ENCODE measurements at places on chromosomes 2 and 18. TPM values are rescaled to one million over a fixed set of nuclear protein-coding genes. Genes with fewer than 3 reads are reported as not detected.

DNA sequence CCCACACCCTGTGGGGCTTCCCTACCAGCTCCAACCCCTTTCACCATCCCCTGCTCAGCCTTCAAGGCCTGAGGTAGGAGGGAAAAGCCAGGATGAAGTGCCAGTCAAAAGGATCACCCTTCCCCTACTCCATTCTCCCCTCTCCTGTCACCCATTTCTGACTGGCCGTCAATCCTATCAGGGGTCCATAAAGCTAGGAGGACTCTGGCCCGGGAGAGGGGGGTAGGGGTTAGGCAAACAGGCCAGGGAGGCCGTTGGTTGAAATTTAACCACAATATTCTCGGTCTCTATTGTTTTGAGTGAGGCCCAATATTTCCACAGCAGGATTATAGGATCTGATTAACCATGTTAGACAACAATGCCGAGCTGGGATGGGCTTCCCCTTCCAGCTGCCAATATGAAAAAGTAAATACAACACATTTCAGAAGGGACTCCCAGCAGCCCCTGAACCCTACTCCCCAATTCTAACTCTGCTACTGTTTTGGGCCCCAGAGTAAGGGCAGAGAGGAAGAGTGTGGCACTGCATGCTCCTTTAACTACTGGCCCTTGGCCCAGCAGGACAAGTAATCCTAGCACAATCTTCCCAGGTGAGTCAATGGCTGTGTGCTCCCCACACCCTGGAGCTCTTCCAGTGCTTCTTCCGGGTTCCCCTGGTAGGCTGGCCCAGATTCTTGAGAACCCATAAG is 10.6 kb upstream of the IHH start:
- DNase-seq: no peak

- peak; percentile 9 for DNase-seq
These were observed 199.8 kb upstream of the HDAC4 start for GRCh38 chr2:239600650-239601049.

GRCh38 chr18:46068763-46069162 is 3.3 kb downstream of the PSTPIP2 start:
- no peak for DNase-seq

GRCh38 chr2:5940596-5941535 is 248.7 kb downstream of the SOX11 start:
- peak; percentile 33 for DNase-seq

DNA sequence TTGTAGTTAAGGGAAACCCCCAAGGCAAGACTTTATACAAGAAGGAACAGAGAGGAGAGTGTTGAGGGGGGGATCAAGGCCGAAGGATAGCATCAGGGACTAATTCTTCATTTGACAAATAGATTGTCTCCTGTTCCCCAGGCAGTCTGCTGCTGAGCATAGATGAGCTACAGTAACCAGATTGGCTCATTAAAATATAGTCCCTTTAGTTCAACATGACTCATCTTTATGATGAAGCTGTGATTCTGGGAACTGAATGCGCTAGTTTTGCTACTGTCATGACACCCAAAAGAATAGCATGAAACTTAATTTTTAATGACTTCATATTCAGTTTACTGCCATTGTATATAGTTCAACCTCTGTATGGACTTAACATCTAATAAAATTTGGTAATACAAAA is 35.5 kb downstream of the TMEFF2 start:
- no peak for DNase-seq

- no peak for DNase-seq
These were observed 82.3 kb downstream of the PTH2R start for GRCh38 chr2:208488686-208489564.

DNA sequence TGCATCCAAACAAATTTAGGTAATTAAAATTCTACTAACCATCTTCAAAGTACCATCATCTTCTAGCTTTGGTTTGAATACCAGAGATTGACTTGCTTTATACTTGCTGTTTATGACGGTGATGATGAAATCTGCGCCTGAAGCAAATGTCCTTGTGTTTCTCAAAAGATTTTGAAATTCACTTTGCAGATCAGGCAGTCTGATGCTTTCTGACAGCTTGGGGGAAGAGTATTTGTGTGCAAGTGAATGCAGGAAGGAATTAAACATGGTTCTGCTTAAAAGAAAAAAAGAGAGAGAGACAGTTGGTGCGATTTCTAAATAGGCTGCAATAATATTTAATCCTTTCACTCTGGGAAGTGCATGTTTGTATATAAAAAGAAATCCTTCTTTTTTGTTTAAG is 29.6 kb downstream of the CSRNP3 start:
- DNase-seq: no peak

GRCh38 chr2:28296243-28296642 is 96.4 kb upstream of the FOSL2 start:
- DNase-seq: no peak

GRCh38 chr2:172091000-172091641 is 5.8 kb downstream of the DLX1 start:
- no peak for DNase-seq

DNA sequence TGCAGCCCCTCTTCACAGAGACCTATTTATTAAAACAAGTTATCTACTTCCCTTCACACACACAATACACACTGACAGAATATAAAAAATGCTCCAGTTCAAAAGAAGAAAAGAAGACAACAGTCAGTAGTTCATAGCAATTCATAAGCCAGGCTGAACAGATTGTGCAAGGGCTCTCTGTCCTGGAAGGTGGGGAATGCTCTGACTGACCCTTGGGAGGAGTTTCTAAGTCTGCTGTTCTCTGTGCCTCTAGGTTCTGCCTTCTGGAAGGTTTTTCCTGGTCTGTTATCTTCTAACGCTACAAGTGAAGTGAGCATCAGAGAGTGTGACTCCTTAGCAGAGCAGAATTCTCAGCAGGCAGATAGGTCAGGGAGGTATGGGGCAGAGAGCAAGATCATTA is 35.7 kb downstream of the SP3 start:
- no peak for DNase-seq

DNA sequence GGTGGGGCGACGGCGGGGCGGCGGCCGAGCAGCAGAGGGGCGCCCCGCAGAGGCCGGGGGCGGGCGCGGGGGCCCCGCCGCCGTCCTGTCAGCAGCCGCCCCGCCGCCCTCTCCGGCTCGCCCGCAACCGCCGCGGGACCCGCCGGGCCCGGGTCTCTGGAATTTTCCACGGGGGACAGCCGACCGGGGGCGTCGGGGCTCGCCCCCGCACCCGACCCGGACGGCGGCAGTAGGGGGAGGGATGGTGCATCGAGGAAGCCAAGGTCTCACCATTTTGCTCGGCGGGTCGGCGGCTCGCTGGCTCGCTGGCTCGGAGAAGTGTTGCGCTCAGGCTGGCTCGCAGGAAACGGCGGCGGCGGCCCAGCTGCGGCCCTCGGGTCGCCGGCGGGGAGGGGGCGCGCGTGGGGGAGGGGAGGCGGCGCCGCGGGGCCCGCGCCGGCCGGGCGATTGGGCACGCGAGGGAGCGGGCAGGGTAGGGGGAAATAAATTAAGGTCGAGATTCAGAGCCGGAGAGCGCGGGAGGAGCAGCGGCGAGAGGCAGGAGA is 405 bp downstream of the PPP3R1 start:
- peak; percentile 56 for DNase-seq

DNA sequence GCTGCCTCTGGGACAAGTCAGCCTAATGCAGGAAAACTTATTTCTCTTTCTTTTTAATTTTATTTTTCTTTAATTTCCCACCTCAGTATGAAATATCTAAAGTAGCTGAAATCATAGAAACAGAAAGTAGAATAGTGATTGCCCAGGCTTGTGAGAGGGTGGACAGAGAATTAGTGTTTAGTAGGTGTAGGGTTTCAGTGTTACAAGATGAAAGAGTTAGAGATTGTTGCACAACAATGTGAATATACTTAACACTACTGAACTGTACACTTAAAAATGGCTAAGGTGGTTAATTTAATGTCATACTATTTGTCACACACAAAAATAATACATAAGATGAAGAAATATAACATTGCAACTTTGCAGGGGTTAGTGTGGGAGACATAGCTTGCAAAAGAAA is 80.8 kb downstream of the NAT8 start:
- no peak for DNase-seq

- DNase-seq: no peak
These were observed 52.4 kb downstream of the LPIN1 start for GRCh38 chr2:11798701-11799435.

GRCh38 chr2:133253793-133254192 is 314.5 kb downstream of the NCKAP5 start:
- DNase-seq: no peak

DNA sequence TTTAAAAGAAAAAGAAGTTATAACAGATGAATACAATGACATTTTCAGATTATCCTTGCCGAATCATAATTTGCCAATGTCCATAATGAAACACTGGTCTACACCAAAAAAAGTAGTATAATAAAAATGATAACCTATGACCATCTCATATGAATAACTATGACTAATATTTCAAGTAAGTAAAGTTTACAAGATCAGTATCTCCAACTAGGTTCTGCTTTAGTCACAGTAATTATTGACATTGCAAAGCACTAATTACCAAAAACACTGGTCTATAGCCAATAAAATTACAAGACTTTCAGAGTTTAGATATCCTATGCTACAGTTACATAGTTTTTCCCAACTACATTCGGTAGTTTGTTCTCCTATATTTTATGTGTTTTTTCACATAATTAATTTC is 136.7 kb downstream of the MEMO1 start:
- DNase-seq: no peak

GRCh38 chr2:219461047-219461514 is 26.4 kb downstream of the SPEG start:
- DNase-seq: peak; percentile 68

DNA sequence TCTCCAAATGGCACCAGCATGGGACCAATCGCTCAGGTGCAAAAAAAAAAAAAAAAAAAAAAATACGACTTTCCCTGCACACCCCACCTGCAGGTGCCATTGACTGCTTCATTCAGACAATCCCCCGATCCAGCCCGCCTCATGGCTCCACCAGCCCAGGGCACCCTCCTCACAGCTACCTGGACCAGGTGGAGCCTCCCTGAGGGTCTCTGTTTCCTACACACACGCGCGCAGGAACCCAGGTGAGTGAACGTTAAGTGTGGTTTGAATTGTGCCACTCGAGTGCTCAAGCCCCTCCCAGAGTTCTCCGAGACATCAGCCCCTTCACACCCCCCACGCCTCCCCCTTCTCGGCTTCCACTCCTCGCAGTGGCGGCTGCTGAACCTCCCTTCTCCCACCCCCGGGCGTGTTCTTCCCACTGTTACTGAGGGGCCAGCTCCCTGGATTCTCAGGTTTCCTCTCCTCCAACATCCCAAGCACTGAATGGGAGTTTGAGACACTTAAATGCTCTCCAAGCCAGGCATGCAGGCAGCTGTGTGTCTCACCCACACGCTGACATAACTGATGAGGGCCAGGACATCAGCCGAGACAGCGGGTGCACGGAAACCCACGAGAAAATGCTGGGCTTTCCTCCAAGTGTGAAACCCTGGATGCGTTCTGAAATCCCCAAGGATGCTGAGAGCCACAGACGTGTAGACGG is 88.8 kb upstream of the SNTG2 start:
- no peak for DNase-seq

DNA sequence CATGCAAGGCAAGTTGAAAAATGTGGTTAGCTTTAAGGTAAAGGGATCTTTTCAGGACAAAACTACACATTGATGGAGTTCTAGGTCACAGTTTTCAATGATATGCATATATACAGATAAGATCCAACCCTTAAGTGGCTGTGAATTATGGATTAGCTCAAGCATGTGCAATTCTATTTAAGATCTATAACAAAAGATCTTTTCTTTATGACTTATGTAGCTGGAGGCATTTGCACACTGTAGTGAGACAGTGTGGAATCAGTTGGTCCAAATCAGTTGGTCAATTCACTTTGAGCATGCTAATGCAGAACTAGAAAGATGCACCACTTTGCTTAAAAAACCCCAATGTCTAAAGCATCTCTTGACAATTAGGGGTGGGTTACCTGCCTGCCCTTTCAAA is 417.1 kb upstream of the ZEB2 start:
- no peak for DNase-seq

DNA sequence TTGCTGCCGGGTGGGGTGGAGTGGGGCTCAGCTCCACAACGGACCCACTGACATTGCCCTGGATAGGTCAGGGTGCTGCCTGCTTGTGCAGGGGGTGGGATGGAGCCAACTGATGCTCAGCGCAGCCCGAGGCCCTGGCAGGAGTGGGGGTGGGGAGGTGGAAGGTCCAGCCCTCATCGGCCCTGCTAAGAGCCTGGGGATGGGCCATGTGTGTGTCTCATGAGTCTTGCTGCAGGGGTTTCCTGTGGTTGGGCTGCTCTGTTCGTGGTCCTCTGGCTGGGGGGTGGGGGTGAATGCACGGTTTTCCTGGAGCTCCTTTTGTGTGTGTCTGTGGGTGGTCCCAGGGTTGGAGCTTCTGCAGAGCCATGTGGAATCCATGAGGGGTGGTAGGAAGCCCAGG is 39.4 kb upstream of the GALR1 start:
- DNase-seq: no peak

DNA sequence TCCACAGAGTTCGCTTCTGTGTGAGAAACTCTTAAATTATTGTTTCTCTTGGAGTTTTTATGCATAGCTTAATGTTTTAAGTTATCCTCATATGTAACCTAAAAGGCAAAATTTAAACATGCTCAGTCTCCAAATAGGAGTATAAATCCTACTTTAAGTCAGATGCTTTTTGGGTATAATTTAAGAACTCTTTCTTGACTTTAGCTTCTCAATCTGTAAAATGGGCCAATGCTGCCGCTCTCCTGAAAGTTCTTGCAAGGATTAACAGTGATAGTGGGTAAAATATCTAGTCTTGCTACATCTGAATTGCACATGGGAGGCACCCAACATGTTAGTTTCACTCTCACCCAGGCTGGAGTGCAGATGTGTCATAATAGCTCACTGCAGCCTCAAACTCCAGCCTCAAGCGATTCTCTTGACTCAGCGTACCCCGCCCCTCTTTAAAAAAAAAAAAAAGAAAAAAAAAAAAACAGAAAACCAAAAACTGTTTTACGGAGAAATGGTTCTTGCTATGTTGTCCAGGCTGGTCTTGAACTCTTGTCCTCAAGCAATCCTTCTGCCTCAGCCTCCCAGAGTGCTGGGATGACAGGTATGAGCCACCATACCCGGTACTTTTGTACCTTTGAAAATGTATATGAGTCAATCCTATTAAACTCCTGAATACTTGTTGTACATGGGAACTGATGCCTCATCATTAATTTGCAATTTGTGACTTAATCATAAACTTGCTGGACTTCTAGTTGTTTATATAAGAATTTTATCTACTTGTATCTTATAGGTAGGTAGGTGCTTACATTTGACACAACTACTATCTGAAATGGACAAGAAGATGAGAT is 1.8 kb downstream of the FBXO48 start:
- no peak for DNase-seq

GRCh38 chr2:66495788-66496640 is 61.1 kb downstream of the MEIS1 start:
- DNase-seq: peak; percentile 52

- DNase-seq: no peak
These were observed 52.7 kb downstream of the NAB1 start for GRCh38 chr2:190701586-190701985.

Gene DARS1
- polyA plus RNA-seq: 90.0 TPM

Gene CFC1
- polyA plus RNA-seq: 0.08 TPM

Gene ALPI
- polyA plus RNA-seq: not detected

Gene DNAH7
- polyA plus RNA-seq: 0.61 TPM

Gene SIX3
- polyA plus RNA-seq: not detected

Gene CCL20
- polyA plus RNA-seq: not detected

Gene DLX1
- 0.18 TPM for polyA plus RNA-seq

Gene CCDC148
- 0.24 TPM for polyA plus RNA-seq

Gene ABHD1
- polyA plus RNA-seq: 0.47 TPM

Gene DTNA
- polyA plus RNA-seq: 92.6 TPM

Gene GAREM1
- 1.8 TPM for polyA plus RNA-seq

Gene LHCGR
- polyA plus RNA-seq: 0.30 TPM

Gene WDR54
- 1.4 TPM for polyA plus RNA-seq

Gene SAG
- not detected for polyA plus RNA-seq

Gene PAPOLG
- 4.4 TPM for polyA plus RNA-seq

Gene PLGLB1
- 2.2 TPM for polyA plus RNA-seq
